Neural crest cell (in vitro differentiated cells): ENCODE measurements at places on chromosomes 6 and 20.

DNA sequence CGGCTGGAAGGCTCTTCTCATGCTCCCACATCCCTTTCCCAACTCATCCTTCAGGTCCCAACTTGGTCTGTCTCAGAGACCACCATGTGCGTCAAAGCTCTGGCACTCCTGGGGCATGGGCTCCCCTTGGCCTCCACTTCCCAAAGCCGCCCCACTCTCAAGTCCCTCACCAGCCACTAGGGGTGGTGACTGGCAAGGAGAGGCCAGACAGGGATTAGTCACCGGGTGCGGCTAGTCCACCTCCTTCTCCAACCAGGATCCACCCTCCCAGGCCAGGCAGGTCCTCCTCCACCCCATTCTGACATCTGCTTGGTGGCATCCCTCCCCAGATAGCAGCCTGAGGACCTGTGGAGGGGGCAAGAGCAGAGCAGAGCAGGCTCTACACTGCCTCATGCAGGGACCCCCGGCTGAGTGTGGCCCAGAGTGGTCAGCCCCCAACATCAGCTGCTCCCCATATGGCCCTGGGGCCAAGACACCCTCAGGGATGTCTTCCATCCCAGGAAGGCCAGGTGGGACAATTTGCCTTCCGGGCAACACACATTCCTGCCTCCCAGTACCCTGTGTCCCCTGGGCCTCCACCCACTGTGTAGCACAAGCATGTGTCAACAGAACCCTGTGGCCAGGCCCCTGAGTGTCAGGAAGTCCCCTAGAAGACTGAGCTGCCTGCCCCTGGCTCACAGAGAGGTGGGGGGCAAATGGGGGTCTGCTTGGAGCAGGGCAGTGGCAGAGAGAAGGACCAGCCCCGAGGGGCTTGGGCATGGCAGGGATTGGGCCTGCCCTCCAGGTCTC, 29.2 kb downstream of the YTHDF1 start:
- no peak for DNase-seq

GRCh38 chr6:46555129-46555528, 63.9 kb upstream of the RCAN2 start:
- DNase-seq = no peak

DNA sequence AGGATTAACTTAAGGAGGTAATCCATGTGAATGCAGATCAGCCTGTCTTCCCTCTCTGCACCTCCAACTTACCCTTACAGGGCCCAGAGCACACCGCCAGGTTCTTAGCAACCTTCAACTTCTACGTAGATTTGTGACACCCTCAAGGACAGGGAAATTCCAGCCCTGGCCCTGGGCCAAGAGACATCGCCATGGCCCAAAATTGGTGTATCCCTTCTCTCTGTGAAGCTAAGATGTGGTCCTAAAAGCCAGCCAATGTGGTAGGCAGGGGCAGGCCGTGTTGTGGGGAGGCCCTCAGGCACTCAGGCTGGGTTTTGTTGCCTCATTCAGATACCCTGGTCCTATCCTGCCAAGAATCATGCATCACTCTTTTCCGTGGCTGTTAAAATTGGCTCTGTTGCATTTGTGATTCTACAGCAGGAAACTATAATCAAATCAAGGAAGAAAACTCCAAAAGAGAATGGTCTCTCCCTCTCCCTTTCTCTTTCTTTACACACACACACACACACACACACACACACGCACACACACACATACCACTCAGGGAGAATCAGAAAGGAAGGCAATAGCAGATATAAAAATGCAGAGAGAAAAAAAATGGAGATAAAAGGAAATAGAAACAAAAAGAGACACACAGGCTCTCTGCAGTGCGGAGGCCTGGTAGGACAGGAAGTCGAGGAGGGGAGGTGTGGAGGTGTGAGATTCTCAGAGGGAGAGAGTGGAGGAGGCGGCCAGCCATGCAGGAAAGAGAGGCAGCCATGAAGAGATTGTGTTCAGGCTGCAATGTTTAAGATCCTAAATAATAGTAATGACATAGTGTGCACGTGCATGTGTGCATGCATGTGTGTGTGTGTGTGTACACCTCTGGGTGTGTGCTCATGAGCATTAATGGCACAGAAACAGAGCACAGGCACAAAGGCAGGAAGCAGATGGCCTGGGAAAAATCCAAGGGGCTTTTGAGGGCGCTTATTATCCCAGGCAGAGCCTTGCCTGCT, 201.8 kb upstream of the LRFN2 start:
- no peak for DNase-seq

GRCh38 chr20:1866834-1867233, 28.4 kb upstream of the SIRPA start:
- no peak for DNase-seq

GRCh38 chr6:127267646-127268625, 1.3 kb downstream of the RNF146 start:
- no peak for DNase-seq

DNA sequence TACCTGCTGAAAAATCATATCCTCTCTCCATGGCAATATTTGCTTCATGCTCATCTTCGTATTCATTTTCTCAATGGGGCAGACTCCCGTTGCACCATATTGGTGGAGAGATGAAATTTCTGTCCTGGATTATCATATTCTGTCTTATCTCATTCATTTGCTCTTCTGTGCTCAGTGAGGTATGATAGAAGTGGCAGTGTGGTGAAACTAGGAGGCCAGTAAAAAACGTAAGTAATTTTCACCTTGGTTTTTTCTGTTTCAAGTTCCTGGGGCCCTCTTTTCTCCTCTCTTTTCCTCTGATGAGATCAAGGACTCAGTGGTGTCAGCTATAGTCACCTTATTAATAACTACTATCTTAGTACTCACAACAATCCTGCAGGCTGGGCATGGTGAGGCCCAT, 182.5 kb upstream of the HDAC2 start:
- DNase-seq = no peak

DNA sequence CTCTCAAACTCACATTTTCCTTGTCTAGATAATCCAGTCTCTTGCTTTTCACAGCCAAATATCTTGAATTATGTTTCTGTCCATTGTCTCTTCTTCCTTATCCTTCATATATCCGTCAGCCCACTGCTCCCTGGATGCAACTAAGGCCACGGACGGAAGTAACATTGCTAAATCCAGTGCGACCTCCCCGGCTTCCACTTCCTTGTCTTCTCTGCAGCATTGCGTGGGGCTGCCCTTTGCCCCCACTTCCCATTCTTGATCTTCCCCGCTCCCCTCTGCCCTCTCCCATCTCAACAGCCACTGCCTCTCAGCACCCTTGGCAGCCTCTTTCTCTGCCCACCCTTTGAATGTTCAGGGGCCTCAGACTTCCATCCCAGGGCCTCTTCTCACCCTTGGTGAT, 190.4 kb upstream of the UST start:
- DNase-seq = no peak
